PC-3 (cell line): ENCODE measurements at places on chromosomes 16 and 17. TPM values are rescaled to one million over a fixed set of nuclear protein-coding genes. Genes with fewer than 3 reads are reported as not detected.

GRCh38 chr17:4744999-4745969 lies 5.6 kb upstream of the CXCL16 start:
- no peak for DNase-seq
- H3K4me1 ChIP-seq = no peaks in the 10 kb centered on the region
- no peaks in the 10 kb centered on the region for H3K36me3 ChIP-seq
- H3K27me3 ChIP-seq = no peaks in the 10 kb centered on the region

DNA sequence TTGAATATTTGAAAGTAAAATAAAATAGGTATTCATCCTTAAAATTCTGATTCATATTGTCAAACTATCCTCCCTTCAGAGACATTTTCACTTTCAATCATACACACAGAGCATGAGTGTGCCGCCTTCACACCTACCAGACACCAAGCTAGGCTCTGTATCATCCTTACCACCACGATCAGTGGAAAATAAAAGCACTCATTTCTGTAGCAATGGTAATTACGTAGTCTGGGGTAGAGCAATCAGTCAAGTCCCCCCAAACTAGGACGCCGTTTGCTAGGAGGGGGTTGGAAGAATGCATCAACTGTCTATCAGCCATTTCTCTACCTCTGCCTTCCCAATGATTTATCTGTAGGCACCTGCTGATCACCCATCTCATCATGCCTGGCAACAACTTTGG lies 84.6 kb upstream of the GRIN2A start:
- H3K27me3 ChIP-seq = no peaks in the 10 kb centered on the region
- no peak overlapping the region for H3K4me3 ChIP-seq
- H3K4me1 ChIP-seq = no peaks in the 10 kb centered on the region
- DNase-seq = no peak

The GRAPL gene
- not detected in 2 replicates for total RNA-seq

DNA sequence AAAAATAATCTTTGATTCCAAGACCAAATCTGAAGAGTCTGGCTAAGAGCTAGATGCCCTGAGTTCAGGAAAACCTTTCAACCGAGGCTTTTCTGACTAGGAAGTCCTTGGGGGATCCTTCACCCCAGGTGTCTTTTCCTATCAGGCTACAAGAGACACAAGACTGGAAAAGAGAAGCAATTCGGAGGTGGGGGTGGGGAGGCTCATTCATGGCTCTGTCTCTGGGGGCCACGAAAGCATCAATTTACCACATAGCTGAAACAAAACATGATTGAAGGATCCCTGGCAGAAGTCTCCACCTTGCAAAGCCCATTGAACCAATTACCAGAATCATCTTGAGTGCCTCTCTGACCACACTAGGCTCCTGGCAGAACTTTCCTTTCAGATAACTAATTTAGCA lies 239.8 kb upstream of the SALL1 start:
- DNase-seq = no peak
- H3K27ac ChIP-seq = no peak overlapping the region
- H3K4me1 ChIP-seq = no peaks in the 10 kb centered on the region
- no peaks in the 10 kb centered on the region for H3K36me3 ChIP-seq

GRCh38 chr17:81207610-81208581 lies 14.9 kb downstream of the CEP131 start:
- no peaks in the 10 kb centered on the region for H3K4me1 ChIP-seq
- no peak overlapping the region for H3K27ac ChIP-seq
- no peaks in the 10 kb centered on the region for H3K27me3 ChIP-seq
- no peak overlapping the region for H3K4me3 ChIP-seq
- DNase-seq = no peak

DNA sequence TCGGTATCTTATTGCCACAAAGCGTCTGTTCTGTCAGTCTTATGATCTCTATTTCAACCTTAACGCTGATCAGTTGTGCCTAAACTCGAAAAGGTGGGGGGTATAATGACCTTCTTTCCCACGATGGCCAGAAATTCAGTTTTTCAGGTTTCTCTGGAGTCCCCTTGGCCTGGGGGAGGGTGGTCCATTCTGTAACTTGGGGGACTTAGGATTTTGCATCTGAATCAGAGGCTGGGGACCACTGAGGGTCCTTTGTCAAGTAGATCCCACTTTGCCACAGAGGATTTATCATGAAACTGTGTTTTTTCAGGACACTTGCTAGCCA lies 6.3 kb upstream of the WDR59 start:
- H3K27me3 ChIP-seq = no peaks in the 10 kb centered on the region
- no peak overlapping the region for H3K27ac ChIP-seq
- no peak overlapping the region for H3K4me3 ChIP-seq
- no peak for DNase-seq

The SPECC1 gene
- total RNA-seq = 46.4 and 76.5 TPM in 2 replicates

DNA sequence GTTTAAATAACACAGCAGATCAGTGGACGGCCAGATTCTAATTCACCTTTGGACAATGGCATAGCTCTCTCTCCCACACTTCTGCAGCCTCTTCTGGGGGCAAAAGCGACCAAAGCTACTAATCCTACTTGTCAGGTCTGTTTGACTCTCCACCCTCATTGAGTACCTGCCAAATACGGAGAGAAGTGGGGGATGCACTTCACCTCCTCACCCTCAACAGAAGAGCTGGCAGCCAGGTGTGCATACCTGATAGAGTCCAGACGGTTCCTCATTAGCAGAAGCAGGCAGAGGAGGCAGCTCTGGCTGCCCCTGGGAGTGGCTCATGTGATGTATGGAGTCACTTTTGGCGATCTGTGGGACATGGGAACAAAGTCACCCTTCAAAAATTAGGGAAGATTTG lies 4.9 kb downstream of the DNAH3 start:
- peaks cover 9% of the 10 kb centered on the region; the same call in 1 of the 2 replicates for H3K27me3 ChIP-seq
- H3K4me3 ChIP-seq = no peak overlapping the region
- H3K27ac ChIP-seq = no peak overlapping the region
- no peaks in the 10 kb centered on the region for H3K4me1 ChIP-seq

The PRAC2 gene
- 44.1 and 51.4 TPM in 2 replicates for total RNA-seq

- peaks cover 31% of the 10 kb centered on the region for H3K4me1 ChIP-seq
- no peaks in the 10 kb centered on the region for H3K36me3 ChIP-seq
- no peaks in the 10 kb centered on the region for H3K27me3 ChIP-seq
- H3K27ac ChIP-seq = no peak overlapping the region
Observed at GRCh38 chr16:50246299-50247122, 19.8 kb upstream of the ADCY7 start.

The NPIPA2 gene
- 0.98 and 1.4 TPM in 2 replicates for total RNA-seq

The KAT8 gene
- 25.3 and 35.1 TPM in 2 replicates for total RNA-seq

The NT5M gene
- total RNA-seq = 8.6 TPM in 2 replicates

DNA sequence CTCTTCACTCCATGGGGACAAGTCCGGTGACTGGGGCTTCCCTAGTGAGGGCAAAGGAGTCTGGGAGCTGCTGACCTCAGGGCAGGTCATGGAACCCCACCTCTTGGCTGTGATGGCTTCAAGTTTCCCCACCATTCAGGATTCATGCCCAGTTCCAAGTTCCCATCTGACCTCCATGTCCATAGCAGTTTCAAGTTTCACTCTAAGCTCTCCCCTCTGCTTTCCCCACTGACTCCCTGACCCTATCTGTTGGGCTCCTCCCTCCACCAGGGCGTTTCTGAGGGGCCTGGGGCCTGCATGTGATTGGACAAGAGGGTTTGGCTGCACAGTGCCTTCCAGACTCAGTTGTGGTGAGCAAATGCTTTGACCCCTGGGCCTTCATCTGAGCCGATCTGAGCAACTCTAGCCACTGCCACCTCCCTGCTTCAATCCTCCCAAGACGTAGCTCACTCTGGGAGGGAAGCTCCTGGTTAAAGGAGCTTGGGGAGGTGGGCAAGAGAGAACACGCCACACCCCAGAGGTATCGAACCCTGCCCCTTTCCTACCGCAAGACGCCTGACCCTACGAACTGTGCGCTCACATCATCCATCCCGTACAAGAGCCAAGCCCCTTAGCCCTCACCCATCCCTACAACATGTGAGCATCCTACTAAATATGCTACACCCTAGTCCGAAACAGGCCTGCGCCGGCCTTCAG lies 8.3 kb downstream of the ZNF629 start:
- no peaks in the 10 kb centered on the region for H3K36me3 ChIP-seq
- H3K4me3 ChIP-seq = no peak overlapping the region
- no peaks in the 10 kb centered on the region for H3K27me3 ChIP-seq
- no peak overlapping the region for H3K27ac ChIP-seq

The MYL11 gene
- total RNA-seq = not detected in 2 replicates

The KRT33B gene
- not detected in 2 replicates for total RNA-seq

GRCh38 chr16:87123356-87124001 lies 193.7 kb downstream of the C16orf95 start:
- no peaks in the 10 kb centered on the region for H3K27me3 ChIP-seq
- H3K27ac ChIP-seq = peak overlapping the region; percentile 38
- H3K36me3 ChIP-seq = no peaks in the 10 kb centered on the region
- peaks cover 10% of the 10 kb centered on the region; the same call in 1 of the 2 replicates for H3K4me1 ChIP-seq

DNA sequence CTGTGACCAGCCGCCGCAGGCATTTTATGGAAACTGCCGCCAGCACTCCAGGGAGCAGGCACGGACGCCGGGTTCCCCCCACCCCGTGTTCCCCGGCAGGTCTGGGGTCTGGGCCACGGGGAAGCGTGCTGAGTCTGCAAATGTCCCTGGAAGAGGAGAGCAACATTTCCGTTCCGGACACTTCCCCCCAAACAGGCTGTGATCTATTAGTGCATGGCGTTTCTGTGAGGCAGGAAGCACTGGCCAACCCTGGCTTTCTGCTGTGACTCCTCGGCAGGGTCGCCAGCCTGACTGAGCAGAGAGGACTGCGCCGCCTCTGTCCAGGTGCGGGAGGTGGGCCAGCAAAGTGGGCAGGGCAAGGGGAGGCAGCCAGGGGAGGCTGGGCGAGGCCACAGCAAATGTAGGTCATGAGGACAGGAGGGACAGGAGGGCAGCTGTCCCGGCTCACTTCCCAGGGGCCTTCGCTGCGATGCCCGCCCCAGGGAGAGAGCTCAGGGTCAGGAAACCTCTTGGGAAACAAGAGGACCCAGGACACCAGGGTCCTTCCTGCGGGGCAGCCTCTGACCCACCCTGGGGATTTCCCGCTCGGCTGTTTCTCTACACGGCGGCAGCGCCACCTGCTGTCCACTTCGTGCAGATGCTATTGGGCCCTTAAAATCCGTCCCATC lies 9.5 kb downstream of the FOXF1 start:
- peak overlapping the region; percentile 44; the same call in 1 of the 2 replicates for H3K4me3 ChIP-seq
- H3K36me3 ChIP-seq = no peaks in the 10 kb centered on the region
- 0 out of 2 replicates have a peak, but pooled peaks cover 6% of the 10 kb centered on the region for H3K4me1 ChIP-seq
- no peak overlapping the region for H3K27ac ChIP-seq
- DNase-seq = peak; percentile 65

The PRAC1 gene
- 33.5 and 44.4 TPM in 2 replicates for total RNA-seq

DNA sequence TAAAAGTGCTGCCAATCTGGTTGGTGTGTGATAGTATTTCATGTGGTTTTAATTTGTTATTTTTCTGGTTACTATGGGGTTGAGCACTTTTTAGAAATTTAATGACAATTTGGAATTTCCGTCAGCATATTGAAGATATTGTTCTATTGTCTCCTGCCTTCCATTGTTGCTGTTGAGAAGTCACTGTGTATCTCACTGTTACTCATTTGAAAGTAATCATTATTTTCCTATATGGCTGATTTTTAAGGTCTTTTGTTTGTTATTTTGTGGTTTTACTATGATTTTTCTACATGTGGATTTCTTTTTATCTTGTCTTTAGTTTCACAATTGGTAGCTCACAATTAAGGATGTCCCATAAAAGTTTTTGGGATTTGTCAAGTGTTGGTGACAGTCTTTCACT lies 8.2 kb downstream of the KRT26 start:
- H3K4me3 ChIP-seq = no peak overlapping the region
- H3K36me3 ChIP-seq = no peaks in the 10 kb centered on the region
- no peak for DNase-seq
- no peaks in the 10 kb centered on the region for H3K27me3 ChIP-seq

DNA sequence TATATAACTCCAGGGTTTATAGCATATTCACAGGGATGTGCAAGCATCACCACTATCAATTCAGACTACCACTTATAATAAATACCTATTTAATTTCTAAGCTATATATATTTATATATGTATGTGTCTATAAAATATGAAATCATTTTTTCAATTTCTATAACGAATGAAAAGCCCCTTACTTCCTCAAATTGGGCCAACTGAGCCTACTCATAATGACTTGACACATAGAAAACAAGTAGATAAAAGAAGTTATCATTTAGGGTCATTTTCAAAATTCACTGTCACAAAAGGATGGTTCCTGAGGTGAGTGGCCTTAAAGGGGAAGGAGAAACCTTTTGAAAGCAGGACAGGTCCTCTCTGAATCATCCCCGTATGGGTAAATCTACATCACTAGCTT lies 114.1 kb downstream of the ADCY9 start:
- no peak for DNase-seq
- H3K4me3 ChIP-seq = no peak overlapping the region
- no peaks in the 10 kb centered on the region for H3K4me1 ChIP-seq
- H3K36me3 ChIP-seq = no peaks in the 10 kb centered on the region
- H3K27ac ChIP-seq = no peak overlapping the region

DNA sequence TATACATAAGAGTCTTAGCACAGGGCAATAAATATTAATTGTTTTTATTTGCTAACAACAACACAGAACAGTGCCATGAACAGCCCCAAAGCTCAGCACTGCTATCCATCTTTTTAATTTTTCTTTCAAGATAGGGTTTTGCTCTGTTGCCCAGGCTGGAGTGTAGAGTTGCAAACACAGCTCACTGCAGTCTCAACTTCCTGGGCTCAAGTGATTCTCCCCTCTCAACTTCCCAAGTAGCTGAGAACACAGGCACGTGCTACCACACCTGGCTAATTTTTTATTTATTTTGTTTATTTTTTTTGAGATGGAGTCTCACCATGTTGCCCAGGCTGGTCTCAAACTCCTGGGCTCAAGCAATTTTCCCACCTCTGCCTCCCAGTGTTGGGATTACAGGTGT lies 47.6 kb upstream of the AKAP1 start:
- no peaks in the 10 kb centered on the region for H3K36me3 ChIP-seq
- no peaks in the 10 kb centered on the region for H3K27me3 ChIP-seq
- H3K4me3 ChIP-seq = no peak overlapping the region
- H3K27ac ChIP-seq = no peak overlapping the region
- DNase-seq = no peak

The CRHR1 gene
- total RNA-seq = not detected in 2 replicates
